MM.1S (cell line): ENCODE measurements at places on chromosomes 12 and 14.

- H3K36me3 ChIP-seq: no peaks in the 10 kb centered on the region
- 0 out of 2 replicates have a peak, but pooled peaks cover 4% of the 10 kb centered on the region for H3K4me1 ChIP-seq
- DNase-seq: no peak
- H3K27ac ChIP-seq: no peak overlapping the region
These were observed 235.5 kb downstream of the AKAP6 start for GRCh38 chr14:32564596-32564995.

DNA sequence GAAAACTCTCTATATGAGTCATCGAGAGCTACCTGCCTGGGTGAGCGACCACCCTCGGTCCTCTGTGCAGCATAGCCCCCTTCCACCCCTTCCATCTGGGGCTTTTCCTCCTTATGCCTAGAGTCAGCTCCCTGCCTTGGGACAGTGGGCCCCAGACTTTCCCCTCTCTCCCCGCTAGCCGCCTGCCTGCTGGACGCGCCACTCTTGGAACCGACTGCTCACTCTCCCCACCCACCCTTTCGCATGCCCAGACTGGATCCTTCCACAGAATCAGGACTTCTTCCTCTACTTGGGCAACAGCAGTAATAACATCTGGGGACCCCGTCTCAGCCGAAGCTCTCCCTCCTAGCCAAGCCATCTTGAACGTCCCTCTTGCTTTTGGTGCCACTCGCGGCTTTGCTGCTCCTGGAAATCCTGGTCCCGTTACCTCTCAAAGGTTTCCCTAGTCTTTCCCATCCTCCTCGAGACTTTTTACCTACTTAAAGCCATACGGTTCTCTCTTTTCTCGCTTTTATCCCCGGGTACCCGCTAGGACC, 671 bp downstream of the ESYT1 start:
- H3K36me3 ChIP-seq: 0 out of 2 replicates have a peak, but pooled peaks cover 11% of the 10 kb centered on the region
- H3K27ac ChIP-seq: peak overlapping the region; percentile 54; the same call in 1 of the 2 replicates
- H3K4me3 ChIP-seq: peak overlapping the region; percentile 93
- DNase-seq: no peak
- no peaks in the 10 kb centered on the region for H3K27me3 ChIP-seq

GRCh38 chr12:12622418-12622817, 10.7 kb downstream of the CREBL2 start:
- H3K4me1 ChIP-seq: no peaks in the 10 kb centered on the region
- no peak overlapping the region for H3K27ac ChIP-seq
- H3K27me3 ChIP-seq: no peaks in the 10 kb centered on the region

GRCh38 chr12:100043631-100044030, 58.9 kb upstream of the ANKS1B start:
- H3K27ac ChIP-seq: no peak overlapping the region
- H3K4me1 ChIP-seq: no peaks in the 10 kb centered on the region
- H3K27me3 ChIP-seq: no peaks in the 10 kb centered on the region
- no peak overlapping the region for H3K4me3 ChIP-seq

- no peaks in the 10 kb centered on the region for H3K27me3 ChIP-seq
- no peak for DNase-seq
- no peak overlapping the region for H3K27ac ChIP-seq
- H3K36me3 ChIP-seq: no peaks in the 10 kb centered on the region
These were observed 8.9 kb downstream of the STX2 start for GRCh38 chr12:130830246-130830551.

GRCh38 chr14:101457936-101458740, 103.2 kb upstream of the DIO3 start:
- no peak overlapping the region for H3K27ac ChIP-seq
- H3K36me3 ChIP-seq: no peaks in the 10 kb centered on the region
- peaks cover 58% of the 10 kb centered on the region for H3K27me3 ChIP-seq
- no peaks in the 10 kb centered on the region for H3K4me1 ChIP-seq

DNA sequence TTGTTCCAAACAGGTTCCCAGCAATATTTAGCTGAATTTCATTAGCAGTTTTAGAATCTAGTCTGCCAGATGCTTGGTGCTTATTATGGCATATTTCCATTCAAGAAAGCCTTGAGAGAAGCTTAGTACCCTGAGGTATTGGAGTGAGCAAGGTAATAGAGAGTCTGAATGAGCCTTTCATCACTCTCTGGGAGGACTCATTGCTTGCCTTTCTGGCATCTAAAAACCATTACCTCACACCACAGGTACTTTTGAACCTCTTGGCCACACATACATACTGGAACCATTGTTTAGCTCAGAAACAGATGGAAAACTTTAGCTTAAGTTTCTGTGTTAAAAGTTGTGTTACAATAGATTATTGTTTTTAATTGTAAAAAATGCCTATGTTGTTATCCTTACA, 27.4 kb upstream of the KCNH3 start:
- H3K4me1 ChIP-seq: no peaks in the 10 kb centered on the region
- 0 out of 2 replicates have a peak, but pooled peaks cover 6% of the 10 kb centered on the region for H3K36me3 ChIP-seq
- no peaks in the 10 kb centered on the region for H3K27me3 ChIP-seq
- H3K27ac ChIP-seq: no peak overlapping the region
- DNase-seq: no peak
- H3K4me3 ChIP-seq: no peak overlapping the region

GRCh38 chr14:84885061-84885460, 644.9 kb upstream of the FLRT2 start:
- no peak for DNase-seq
- H3K27ac ChIP-seq: no peak overlapping the region

DNA sequence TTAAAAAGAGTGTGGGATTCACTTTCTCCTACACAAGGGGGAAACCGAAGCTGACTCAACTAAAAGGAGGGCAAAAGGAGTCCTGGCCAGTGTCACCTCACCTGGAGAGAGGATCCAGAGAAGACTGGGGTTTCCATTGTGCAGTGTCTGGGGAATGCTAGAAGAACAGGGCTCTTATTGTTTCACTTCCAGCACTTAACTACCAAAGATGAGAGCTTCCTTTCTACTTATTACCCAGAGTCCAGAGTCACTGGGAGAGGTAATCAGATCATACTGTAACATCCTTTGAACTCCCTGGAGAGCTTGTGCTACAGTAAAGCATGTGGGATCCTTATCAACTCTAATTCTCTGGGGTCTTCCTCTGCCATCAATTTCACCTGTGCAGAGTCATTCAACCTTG, 148.4 kb upstream of the BCL2L14 start:
- no peaks in the 10 kb centered on the region for H3K27me3 ChIP-seq
- DNase-seq: no peak
- H3K36me3 ChIP-seq: no peaks in the 10 kb centered on the region
- no peak overlapping the region for H3K27ac ChIP-seq
- H3K4me1 ChIP-seq: peaks cover 7% of the 10 kb centered on the region; the same call in 1 of the 2 replicates

GRCh38 chr12:25417071-25417470, 136.0 kb downstream of the LMNTD1 start:
- DNase-seq: no peak
- no peak overlapping the region for H3K27ac ChIP-seq
- H3K36me3 ChIP-seq: no peaks in the 10 kb centered on the region
- H3K27me3 ChIP-seq: no peaks in the 10 kb centered on the region

DNA sequence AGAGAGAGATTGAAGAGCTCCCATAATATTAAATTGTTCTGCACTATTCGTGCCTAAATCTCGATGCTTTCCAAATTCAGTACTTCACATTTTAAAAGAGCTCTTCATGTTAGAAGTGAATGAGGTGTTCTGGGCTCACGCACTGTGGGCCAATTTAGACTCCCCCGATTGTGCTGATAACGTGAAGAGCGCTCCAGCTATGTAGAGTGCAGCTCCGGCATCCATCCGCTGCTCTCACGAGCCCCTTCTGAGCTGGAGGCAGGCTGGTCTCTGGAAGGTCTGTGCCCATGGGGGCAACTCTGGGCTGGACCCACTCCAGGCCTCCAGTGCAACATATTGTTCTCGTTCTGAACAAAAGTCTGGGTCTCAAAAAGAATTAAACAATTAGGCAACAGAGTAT, 692.6 kb downstream of the VRK1 start:
- no peak overlapping the region for H3K27ac ChIP-seq
- 0 out of 2 replicates have a peak, but pooled peaks cover 2% of the 10 kb centered on the region for H3K4me1 ChIP-seq
- H3K27me3 ChIP-seq: no peaks in the 10 kb centered on the region
- no peak overlapping the region for H3K4me3 ChIP-seq
- DNase-seq: no peak

- no peaks in the 10 kb centered on the region for H3K36me3 ChIP-seq
- H3K4me3 ChIP-seq: no peak overlapping the region
- H3K27ac ChIP-seq: no peak overlapping the region
- no peaks in the 10 kb centered on the region for H3K4me1 ChIP-seq
- no peak for DNase-seq
These were observed 61.4 kb downstream of the KICS2 start for GRCh38 chr12:64160711-64161060.

GRCh38 chr12:112007945-112008344, 5.0 kb downstream of the TMEM116 start:
- H3K4me1 ChIP-seq: peaks cover 26% of the 10 kb centered on the region
- H3K36me3 ChIP-seq: no peaks in the 10 kb centered on the region
- no peak overlapping the region for H3K4me3 ChIP-seq
- no peak overlapping the region for H3K27ac ChIP-seq

- no peak for DNase-seq
- no peak overlapping the region for H3K4me3 ChIP-seq
- H3K36me3 ChIP-seq: no peaks in the 10 kb centered on the region
- no peaks in the 10 kb centered on the region for H3K27me3 ChIP-seq
These were observed 448.5 kb downstream of the TMEM121 start for GRCh38 chr14:105974902-105975301.

DNA sequence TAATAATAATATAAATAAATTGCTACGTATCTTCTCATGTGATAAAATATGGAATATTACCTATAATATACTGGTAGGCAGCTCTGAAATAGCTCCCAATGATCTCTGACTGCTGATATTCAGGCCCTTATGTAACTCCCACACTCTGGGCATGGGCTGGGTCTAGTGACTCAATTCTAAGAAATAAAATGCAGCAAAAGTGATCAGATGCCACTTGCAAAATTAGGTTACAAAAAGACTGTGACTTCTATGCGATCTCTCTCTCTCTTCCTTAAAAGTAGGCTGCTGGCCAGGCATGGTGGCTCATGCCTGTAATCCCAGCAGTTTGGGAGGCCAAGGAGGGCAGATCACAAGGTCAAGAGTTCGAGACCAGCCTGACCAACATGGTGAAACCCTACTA, 10.3 kb upstream of the CACNB3 start:
- DNase-seq: no peak
- H3K27ac ChIP-seq: no peak overlapping the region
- H3K4me3 ChIP-seq: no peak overlapping the region
- H3K36me3 ChIP-seq: no peaks in the 10 kb centered on the region

GRCh38 chr12:115404761-115405470, 720.9 kb upstream of the TBX3 start:
- no peaks in the 10 kb centered on the region for H3K36me3 ChIP-seq
- H3K27me3 ChIP-seq: no peaks in the 10 kb centered on the region
- H3K4me3 ChIP-seq: no peak overlapping the region
- H3K27ac ChIP-seq: no peak overlapping the region
- H3K4me1 ChIP-seq: no peaks in the 10 kb centered on the region

- DNase-seq: no peak
- no peaks in the 10 kb centered on the region for H3K4me1 ChIP-seq
- no peak overlapping the region for H3K4me3 ChIP-seq
These were observed 41.7 kb downstream of the TSPAN11 start for GRCh38 chr12:30968211-30968610.

GRCh38 chr14:50045039-50045711, 71.2 kb downstream of the VCPKMT start:
- no peaks in the 10 kb centered on the region for H3K27me3 ChIP-seq
- peaks cover 20% of the 10 kb centered on the region for H3K4me1 ChIP-seq
- no peak overlapping the region for H3K27ac ChIP-seq
- no peaks in the 10 kb centered on the region for H3K36me3 ChIP-seq
- H3K4me3 ChIP-seq: no peak overlapping the region

GRCh38 chr12:6218347-6218925, 18.2 kb downstream of the CD9 start:
- DNase-seq: peak; percentile 55
- no peaks in the 10 kb centered on the region for H3K36me3 ChIP-seq
- peak overlapping the region; percentile 54; the same call in 1 of the 2 replicates for H3K27ac ChIP-seq
- peaks cover 30% of the 10 kb centered on the region for H3K4me1 ChIP-seq
- H3K4me3 ChIP-seq: no peak overlapping the region

DNA sequence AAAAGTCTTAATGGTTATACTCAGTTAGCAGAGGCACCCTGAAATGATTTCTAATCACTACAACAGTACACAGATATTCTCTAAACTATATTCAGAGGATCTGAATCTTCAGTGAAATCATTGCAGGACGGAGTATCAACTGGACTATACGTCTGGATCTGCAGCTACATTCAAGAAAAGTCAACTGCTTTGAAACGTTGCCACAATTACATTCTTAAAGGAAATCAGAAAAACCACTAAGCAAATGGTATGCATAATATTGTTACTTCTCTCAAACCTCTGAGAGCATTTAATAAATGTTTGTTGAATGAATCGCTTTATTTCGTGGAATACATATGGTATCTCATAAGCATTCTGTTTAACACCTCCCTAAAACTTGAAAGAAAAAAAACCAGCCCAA, 67.4 kb downstream of the MED13L start:
- H3K36me3 ChIP-seq: no peaks in the 10 kb centered on the region
- H3K27me3 ChIP-seq: no peaks in the 10 kb centered on the region
- no peak overlapping the region for H3K4me3 ChIP-seq
- 0 out of 2 replicates have a peak, but pooled peaks cover 3% of the 10 kb centered on the region for H3K4me1 ChIP-seq
- no peak for DNase-seq

DNA sequence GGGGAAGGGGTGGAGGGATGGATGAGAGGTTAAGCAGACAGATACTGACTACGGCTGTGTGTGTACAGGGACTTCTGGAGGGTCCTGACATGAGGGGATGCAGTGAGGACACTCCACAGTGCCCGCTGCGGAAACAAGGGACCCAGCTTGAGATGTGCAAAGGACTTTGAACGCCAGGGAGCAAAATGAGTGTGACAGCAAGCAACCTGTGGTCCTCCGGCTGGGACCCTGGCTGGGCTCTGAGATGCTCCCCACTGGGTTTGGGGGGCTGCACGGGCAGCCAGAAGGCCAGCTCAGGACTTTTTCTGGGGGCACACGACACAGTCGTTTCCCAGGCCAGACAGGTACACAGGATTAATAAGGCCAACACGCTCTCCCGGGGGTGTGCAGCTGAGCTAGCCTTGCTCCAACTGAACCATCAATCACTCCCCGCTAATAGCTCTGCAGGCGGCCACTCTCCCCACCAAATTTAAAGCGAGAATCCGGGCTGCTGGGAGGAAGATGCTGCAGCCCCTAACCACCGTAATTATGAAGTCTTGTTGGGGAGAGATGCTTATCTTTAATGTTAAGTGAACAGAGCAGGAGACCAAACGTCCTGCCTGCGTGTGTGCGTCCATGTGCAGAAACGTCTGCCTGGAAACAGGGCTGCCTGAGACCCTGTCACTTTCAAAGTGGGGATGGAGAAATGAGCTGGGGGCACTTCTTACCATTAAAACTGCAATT, 51.6 kb upstream of the DLK1 start:
- no peak overlapping the region for H3K4me3 ChIP-seq
- H3K4me1 ChIP-seq: no peaks in the 10 kb centered on the region
- no peak for DNase-seq
- H3K36me3 ChIP-seq: no peaks in the 10 kb centered on the region
- no peak overlapping the region for H3K27ac ChIP-seq

DNA sequence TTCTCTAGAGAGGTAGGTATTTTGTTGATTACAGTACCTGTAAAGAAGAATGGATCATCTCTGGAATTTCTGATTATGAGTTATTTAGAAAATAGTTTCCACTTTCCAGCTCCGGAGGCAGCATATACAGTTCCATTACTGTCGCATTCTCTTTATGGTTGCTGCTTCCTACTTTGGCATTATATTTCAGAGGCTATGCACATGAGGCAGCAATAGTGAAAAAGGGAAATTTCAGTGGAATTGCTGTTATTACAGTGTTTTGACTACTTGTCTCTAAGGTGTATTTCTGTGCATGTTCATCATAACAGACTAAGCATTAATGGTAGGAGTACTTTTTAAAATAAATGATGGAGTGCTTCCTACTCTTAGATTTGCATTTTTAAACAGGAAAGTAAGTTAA, 10.2 kb downstream of the GNG2 start:
- no peaks in the 10 kb centered on the region for H3K36me3 ChIP-seq
- no peaks in the 10 kb centered on the region for H3K27me3 ChIP-seq
- H3K27ac ChIP-seq: no peak overlapping the region
- H3K4me1 ChIP-seq: no peaks in the 10 kb centered on the region
- no peak for DNase-seq
